Activated CD8-positive, alpha-beta memory T cell treated with anti-CD3 and anti-CD28 coated beads for 48 hours (primary cell): ENCODE measurements at places on chromosomes 7 and 10.

GRCh38 chr7:116691664-116692063 is 19.7 kb downstream of the MET start:
- DNase-seq: no peak

GRCh38 chr7:116757283-116757682 is 85.3 kb downstream of the MET start:
- DNase-seq: no peak

- no peak for DNase-seq
Observed at GRCh38 chr10:53786236-53786900, 1013.8 kb upstream of the MBL2 start.

GRCh38 chr7:34385384-34385783 is 272.6 kb upstream of the NPSR1 start:
- DNase-seq: no peak

DNA sequence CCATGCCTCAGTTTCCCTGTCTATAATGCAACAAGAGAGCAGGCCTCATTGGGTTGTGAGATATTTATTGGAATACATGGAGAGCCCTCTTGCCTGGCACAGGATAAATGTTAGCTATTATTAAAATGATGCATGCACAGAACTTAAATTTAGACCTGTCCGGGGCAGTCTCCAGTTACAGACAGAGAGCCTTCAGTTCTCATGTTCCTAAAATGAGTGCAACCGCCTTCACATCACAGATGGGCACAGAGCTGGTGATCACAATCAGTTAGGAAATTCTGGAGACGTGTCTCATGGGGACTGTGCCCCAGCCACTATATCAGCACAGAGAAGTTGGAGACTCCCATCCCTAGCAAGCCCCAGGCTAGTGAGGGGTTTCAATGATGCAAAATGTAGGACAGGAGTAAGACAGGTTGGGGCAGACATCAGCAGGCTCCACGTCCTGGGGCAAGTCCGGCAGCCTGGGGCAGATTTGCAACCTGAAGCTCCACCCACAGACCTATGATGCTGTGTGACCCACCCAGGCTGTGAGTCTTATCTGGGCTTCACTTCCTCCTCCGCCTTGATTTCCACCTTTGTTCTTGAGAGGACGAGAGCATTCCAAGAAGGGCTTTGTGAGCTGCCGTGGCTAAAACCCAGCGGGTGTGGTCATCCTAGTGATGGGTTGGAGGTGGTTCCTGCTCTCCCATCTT is 49.4 kb downstream of the CXCL12 start:
- no peak for DNase-seq

- no peak for DNase-seq
Observed at GRCh38 chr10:85645926-85646711, 720.5 kb downstream of the GRID1 start.

DNA sequence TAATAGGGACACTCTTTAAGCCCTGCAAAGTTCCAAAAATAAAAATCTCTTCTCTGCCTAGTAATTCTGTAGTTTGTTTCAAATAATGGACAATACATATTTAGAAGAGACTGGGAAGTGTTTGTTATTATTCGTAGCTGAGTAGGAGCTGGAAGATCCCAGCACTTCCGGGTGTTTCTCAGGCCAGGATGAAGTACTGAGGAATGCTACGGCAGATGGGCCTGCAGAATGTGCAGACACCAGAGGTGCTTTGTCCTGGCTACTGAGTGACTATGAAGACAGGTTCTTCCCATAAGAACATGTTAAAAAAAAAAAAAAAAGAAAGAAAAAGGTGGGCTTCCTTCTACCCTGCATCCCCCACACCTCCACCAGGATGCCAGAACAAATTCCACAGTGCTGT is 36.1 kb downstream of the ETV1 start:
- DNase-seq: no peak

- DNase-seq: no peak
Observed at GRCh38 chr10:24254180-24254579, 45.2 kb downstream of the KIAA1217 start.

DNA sequence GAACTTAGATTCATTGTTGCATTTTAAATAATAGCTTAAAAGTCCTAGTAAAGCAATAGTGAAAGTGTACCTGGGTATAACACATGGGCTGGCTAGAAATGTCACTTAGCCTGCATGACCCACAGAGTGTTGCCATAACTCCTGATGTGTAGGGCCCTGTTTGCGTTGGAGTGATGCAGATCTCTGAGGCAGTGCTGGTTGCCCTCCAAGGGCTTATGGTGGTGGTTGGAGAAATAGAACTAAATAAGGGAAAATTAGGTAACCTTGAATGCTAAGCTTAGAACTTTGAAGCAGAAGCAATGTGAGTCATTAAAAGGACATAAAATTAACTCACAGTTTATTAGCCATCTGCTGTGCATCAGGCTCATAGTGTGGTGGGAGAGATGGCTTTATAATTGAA is 105.7 kb downstream of the CCNY start:
- no peak for DNase-seq

- no peak for DNase-seq
Observed at GRCh38 chr7:745431-746154, 18.5 kb upstream of the PRKAR1B start.

- no peak for DNase-seq
Observed at GRCh38 chr7:14691034-14691433, 211.5 kb downstream of the DGKB start.

DNA sequence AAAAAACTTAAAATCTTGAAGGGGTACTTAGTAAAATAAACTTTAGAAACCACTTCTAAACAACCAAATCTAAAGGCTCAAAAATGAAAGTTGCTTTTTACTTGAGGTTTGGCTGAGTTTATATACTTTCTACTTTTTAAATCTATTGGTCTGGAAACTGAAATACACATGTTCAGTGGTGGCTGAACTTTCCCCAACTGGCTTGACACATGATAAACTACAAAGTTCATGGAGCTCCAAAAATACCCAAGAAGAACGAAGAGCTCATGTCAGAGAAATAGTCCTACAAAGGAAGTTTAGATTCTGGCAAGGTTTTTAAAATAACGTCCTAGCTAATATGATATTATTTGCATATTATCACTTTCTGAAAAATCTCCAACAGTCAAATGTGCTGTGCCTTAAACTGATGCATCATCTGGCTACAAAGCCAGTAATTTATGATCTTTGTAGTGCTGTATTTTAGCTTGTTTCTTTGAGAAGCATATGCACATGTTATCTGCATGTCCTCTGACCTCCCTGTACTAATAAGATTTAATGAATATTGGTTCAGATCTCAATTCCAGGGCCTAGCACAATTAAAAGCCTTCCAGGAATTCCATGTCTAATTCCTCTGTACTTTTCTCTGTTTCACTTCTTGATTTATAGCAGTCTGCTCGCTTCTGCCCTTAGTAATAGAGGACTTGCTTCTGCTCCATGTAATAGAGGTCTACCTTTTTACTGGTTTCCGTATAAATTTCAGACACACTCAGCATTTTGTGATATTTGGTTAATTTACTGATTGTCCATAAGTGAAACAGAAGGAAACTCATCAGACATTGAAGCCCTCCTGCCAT is 28.2 kb downstream of the SEMA3C start:
- no peak for DNase-seq

GRCh38 chr7:38318803-38319416 is 45.5 kb upstream of the TARP start:
- no peak for DNase-seq

DNA sequence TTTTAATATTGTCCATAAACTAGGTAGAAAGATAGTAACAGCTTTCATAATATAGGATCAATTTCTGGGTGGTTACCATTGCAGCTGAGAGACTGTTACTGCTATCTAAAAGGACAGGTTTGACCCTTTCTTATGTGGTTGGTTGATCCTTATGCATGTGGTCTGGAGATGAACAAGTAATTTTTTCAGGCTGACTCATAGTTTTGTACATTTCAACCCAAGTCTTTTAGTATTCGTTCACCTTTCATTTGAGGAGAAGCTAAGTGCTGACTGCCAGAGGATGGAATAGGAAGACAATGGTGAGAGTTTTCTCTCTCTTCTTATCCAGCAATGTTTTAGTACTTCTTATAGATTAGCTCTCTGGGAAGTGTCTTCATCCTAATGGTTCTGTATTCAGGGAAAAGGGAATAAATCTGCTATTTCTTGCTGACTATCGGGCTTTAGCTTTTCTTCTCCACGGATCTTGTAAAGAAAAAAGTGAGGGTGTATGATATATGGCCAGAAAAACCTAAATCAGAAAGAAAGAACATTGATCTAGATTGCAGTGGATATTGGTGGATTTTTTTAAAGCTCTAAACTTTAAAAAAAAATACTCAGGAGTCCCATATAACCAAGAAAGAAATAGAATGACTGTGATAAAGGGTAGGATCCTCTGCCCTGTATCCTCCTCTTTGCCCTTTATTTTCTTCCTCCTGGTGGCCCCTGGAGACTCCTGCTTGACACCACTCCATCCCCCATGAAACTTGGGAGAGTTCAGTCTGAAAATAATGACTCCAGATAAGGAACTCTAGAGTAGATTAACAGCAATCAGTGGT is 88.0 kb downstream of the CPED1 start:
- no peak for DNase-seq

DNA sequence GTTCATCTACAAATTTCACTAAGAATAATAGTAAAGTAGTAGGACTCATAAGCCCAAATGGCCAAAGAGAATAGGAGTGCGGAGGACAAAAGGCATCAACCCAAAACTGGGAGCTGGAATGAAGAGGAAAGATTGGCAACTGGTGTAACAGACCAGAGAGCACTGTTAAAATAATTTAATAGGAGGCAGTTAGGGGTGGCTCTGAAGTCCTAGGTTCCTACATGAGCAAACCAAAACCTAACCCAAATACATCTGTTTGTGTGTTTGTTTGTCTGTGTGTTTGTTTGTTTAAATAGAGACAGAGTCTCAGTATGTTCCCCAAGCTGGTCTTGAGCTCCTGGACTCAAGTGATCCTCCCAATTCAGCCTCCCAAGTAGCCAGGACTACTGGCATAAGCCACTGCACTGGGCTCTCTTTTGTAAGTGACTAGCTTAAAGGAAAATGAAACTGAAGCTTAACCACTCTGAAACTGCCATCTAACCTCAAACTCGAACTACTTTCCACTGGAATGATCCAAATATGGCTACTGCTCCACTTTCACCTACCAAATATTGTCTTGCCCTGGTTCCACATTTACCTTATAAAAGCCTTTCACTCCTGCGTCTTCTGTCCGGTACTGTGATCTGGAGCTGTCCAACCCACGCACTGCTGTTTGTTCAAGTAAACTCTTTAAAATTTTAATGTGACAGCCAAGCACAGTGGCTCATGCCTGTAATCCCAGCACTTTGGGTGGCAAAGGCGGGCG is 94.9 kb downstream of the AKR1D1 start:
- DNase-seq: no peak

DNA sequence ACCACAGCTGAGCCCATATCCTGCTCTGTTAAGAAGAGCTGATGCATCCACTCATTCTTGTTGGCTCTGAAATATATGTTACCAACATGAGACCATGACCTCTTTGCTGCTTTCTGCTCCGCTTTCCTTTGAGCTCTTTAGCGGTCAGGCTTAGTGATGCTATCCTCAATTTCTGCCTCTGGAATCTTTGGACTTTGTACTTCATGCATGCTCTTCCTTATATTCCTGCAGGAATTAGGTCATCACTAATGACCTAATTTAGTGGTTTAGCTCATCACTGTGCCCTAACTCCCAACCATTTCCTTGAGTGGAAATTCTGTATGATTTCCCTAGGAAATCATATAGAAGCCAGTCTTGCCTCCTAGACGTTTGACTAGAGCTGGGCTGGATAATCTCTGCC is 119.5 kb downstream of the AOAH start:
- DNase-seq: no peak

DNA sequence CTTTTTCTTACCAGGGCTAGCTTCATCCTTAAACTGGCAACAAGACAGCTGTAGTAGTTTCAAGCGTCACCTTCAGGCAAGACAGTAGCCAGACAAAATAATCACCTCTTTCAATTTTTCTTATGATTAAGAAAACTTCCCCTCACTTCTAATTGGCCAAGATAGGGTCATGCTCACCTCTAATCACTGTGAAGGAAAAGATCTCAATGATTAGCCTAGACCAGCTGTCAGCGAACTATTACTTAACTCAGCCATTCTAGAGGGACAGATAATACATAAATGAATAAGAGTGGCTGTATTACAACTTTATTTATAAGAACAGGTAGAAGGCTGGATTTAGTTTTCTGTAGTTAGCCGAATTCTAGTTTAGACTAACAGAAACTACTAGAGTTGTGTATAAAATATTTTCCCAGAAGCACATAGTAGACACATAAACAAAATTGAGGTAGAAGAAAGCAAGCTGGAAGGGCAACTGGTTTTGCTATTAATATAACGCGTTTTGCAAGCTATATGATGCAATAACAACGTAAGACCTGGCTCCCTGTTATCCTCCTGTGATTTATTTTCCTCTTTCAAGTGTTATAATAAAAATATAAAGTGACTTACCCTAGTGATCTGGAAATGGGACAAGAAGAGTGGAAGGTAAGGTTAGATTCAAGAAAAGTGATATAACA is 64.3 kb downstream of the ELAPOR2 start:
- DNase-seq: no peak

DNA sequence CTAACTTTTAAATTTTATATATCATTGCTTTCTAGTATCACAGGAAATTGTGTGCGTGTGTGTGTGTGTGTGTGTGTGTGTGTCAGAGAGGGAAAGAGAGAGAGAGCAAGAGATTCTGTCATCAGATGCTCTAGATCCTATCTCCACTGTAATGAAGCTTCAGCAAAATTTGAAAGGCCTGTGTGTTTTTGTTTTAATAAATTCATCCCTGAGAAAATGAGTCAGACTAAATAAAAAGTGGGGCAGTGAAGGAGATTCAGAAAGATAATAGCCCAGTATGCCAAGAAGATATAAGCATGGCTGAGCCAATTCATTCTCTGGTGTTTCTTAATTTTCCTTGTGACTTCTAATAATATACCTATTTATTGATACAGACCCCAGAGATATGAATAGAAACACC is 184.2 kb upstream of the TMEM196 start:
- no peak for DNase-seq

DNA sequence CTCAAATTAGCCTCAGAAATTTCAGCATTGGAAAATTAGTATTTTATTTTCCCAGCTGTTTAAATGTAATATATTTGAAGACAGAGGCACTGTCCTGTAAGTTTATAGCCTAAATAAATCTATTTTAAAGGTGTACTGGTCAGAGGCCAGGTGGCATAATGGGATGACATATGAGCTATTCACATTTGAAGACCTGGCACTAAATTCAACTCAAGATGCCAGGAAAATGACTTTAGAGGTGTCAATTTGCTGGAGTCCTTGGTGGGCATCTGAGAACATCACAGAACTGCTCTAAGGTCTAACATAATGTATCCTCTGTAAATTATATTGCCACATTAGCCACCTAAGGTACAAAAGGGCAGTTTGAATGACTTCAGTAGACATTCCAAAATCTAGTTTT is 348.9 kb upstream of the BMPER start:
- DNase-seq: no peak

GRCh38 chr10:123346581-123346980 is 192.4 kb downstream of the BUB3 start:
- no peak for DNase-seq

- no peak for DNase-seq
Observed at GRCh38 chr7:98137134-98137825, 30.6 kb downstream of the LMTK2 start.
